ENCODE measurements at places on chromosomes 6 and 20.

DNA sequence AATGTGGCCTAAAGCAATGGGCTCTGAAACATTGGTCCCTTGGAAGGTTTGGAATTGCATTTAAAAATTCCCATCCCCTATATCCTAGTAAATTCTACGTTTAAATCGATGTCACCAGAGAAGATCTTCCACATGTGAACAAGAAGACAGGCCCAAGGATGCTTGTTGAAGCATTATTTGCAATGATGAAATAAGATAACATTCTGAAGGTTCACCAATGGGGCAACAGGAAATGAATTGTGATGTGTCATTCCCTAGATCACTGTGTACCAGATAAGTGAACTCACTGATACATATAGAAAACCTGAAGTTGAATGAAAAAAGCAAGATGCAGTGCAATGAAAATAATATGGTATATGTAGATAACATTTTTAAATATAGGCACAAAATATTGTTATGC lies 464.3 kb upstream of the BTBD3 start:
- no peak for DNase-seq
- no peak overlapping the region for H3K27ac ChIP-seq
- H3K36me3 ChIP-seq, result no peaks in the 10 kb centered on the region
- H3K27me3 ChIP-seq, result no peaks in the 10 kb centered on the region
- H3K4me3 ChIP-seq, result no peak overlapping the region

DNA sequence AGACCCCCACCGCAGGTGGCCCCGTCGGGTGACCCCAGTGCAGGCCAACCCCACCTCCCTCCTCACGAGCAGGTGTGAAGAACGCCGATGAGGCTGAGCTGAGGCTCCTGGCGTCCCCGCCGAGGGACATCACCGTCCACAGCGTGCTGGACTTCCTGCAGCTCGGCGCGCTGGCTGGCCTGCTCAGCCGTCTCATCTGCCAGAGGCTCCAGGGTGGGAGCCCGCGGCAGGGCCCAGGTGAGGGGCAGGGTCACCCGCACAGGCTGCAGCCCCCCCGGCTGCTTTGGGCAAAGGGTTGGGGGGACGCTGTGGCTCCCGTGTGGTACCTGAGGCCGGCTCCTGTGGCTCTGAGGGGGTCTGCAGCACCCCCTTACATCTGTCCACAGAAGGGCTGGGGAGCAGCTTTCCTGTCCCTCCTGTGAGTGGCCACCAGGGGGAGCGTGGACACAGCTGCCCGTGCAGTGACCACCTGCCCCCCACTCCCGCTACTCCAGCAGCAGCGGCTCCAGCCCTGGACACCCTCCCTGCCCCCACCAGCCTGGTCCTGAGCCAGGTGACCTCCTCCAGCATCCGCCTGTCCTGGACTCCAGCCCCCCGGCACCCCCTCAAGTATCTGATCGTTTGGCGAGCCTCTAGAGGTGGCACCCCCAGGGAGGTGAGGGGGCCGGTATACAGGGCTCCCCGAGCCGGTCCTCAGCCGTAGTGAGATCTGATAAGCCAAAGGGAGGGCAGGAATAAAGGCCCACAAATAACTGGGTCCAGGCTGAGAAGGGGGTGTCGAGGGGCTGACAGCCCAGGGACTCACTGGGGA lies 16.5 kb downstream of the COL20A1 start:
- no peaks in the 10 kb centered on the region for H3K27me3 ChIP-seq
- no peaks in the 10 kb centered on the region for H3K36me3 ChIP-seq
- no peaks in the 10 kb centered on the region for H3K4me1 ChIP-seq

GRCh38 chr20:63056236-63057170 lies 49.7 kb upstream of the BHLHE23 start:
- no peaks in the 10 kb centered on the region for H3K36me3 ChIP-seq
- no peak overlapping the region for H3K4me3 ChIP-seq
- peak; percentile 34 for DNase-seq
- no peak overlapping the region for H3K27ac ChIP-seq
- H3K4me1 ChIP-seq, result no peaks in the 10 kb centered on the region

DNA sequence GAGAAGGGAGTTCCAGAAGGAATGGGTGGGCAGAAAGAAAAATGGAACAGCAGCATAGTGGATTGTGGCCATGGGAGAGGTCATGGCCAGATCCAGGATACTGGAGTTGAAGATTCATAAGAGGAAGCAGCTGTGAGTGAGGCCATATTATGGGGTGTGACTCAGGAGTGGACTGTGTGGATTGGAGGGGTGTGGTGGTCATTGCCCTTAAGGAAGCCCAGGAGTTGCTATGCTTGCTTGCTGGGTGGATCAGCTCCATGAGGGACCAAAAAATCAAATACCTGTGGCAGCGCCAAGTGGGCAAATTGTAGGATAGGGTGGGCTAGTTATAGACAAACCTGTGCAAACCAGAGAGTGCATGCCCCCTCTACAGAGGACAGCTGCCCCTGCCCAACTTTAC lies 18.3 kb downstream of the LRRC1 start:
- no peak overlapping the region for H3K27ac ChIP-seq
- no peak for DNase-seq
- H3K36me3 ChIP-seq, result no peaks in the 10 kb centered on the region
- H3K4me1 ChIP-seq, result no peaks in the 10 kb centered on the region

DNA sequence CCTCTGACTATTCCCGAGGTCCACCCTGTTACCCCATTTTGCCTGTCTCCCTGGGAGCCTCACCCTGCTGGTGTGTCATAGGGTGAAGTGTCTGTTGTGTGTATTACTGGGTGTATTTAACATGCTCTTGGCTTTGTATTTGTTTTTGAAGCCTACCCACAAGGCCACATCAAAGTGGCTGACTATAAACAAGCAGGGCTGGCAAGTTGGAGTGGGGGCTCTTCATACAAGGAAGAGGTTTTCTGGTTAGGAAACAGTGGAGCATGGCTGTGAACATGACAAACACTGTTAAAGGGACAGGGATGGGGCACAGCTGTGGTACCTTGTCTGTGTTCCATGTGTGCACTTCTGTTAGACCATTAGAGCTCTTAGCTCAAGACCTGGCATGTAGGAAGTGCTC lies 26.3 kb downstream of the HECA start:
- H3K4me1 ChIP-seq, result peaks cover 100% of the 10 kb centered on the region
- peaks cover under 1% of the 10 kb centered on the region for H3K36me3 ChIP-seq
- H3K4me3 ChIP-seq, result no peak overlapping the region
- no peaks in the 10 kb centered on the region for H3K27me3 ChIP-seq

GRCh38 chr20:58888521-58889333 lies 36.2 kb downstream of the GNAS start:
- H3K36me3 ChIP-seq, result no peaks in the 10 kb centered on the region
- H3K27ac ChIP-seq, result peak overlapping the region; percentile 78
- peaks cover 19% of the 10 kb centered on the region for H3K4me1 ChIP-seq
- DNase-seq, result peak; percentile 89
- peak overlapping the region; percentile 12 for H3K4me3 ChIP-seq

DNA sequence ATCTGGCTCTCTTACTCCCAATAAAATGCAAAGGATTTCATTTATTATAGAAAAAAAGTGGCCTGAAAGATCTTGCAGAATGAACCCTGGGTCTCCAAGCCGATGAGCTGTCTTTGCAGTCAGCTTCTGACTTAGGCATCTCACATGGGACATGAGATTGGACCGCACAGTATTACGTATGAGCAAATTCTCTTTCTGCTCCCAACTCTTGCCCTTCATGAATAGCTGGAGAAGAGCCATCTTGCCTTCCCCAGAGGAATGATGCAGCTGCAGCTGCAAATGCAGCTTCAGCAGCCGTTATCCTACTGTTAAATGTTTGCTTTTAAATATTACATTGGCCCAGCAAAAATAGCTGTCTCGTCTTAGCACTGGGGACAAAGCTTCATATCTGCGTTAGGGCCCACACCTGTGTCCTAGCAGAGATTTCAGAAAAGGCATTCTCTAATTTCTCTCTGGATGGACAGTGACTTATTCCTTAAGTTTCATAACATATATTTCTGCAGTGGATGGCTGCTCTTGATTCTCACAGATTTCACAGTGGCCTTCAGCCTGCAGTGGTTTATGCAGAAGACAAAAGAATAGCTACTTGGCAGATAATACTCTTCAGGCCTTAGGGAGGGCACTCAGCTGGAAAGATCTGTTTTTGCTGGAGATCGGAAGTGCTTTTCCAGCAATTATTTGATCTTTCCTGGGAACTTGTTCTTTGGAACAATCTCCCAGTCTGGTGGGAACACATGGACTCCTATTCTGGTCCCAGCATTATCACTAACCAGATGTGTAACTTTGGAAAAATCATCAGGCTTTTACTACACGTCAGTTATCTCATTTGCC lies 129.2 kb downstream of the FYN start:
- H3K4me1 ChIP-seq, result peaks cover 99% of the 10 kb centered on the region
- H3K4me3 ChIP-seq, result no peak overlapping the region
- no peaks in the 10 kb centered on the region for H3K27me3 ChIP-seq
- no peak for DNase-seq
- H3K36me3 ChIP-seq, result peaks cover 3% of the 10 kb centered on the region

DNA sequence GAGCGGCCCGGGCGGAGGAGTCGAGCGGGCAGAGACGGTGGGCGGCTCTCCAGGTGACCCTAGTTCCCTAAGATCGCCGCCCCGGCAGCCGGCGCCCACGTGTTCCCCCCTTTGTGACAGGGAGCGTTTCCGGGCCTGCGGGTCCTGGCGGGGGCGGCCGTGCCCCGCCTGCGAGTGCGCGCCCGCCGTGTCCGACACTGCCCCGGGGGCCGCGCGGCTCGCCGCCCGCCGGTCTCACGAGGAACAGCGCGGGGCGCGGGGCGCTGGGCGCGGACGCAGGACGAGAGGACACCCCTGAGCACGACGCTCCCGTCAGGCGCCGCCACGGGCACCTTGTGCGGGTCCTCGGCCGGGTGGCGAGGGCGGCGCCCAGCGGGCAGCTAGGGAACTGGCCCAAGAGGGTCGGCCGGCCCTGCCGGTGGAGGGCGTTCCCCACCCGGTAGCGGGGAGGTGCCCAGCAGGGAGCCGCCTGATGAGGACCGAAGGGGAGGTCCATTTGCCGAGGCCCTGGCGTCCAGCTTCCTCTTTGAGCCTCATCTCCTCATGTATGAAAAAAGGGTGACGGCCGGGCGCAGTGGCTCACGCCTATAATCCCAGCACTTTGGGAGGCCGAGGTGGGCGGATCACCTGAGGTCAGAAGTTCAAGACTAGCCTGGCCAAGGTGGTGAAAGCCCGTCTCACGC lies at the start of gene VARS1:
VARS1 (minus strand) TSS at position 137 of the 683 bp plus-strand sequence. CDS start 535 bp downstream, outside the sequence.
- peak within 1 kb of the TSS; percentile 95 for H3K27ac ChIP-seq
- H3K4me1 ChIP-seq, result peaks cover 55% of the 10 kb centered on the region
- no peaks in the 10 kb centered on the region for H3K27me3 ChIP-seq
- DNase-seq, result peak; percentile 85

- no peak overlapping the region for H3K4me3 ChIP-seq
- H3K36me3 ChIP-seq, result no peaks in the 10 kb centered on the region
Measured at GRCh38 chr6:72810571-72811280, 188.9 kb downstream of the KCNQ5 start.

- H3K27ac ChIP-seq, result no peak overlapping the region
- H3K27me3 ChIP-seq, result no peaks in the 10 kb centered on the region
- no peak overlapping the region for H3K4me3 ChIP-seq
- no peaks in the 10 kb centered on the region for H3K36me3 ChIP-seq
Measured at GRCh38 chr20:52779125-52779524, 193.0 kb upstream of the TSHZ2 start.

GRCh38 chr6:13358511-13358910 lies 30.2 kb upstream of the TBC1D7 start:
- H3K27ac ChIP-seq, result no peak overlapping the region
- no peaks in the 10 kb centered on the region for H3K36me3 ChIP-seq
- peaks cover 33% of the 10 kb centered on the region for H3K4me1 ChIP-seq
- DNase-seq, result no peak

DNA sequence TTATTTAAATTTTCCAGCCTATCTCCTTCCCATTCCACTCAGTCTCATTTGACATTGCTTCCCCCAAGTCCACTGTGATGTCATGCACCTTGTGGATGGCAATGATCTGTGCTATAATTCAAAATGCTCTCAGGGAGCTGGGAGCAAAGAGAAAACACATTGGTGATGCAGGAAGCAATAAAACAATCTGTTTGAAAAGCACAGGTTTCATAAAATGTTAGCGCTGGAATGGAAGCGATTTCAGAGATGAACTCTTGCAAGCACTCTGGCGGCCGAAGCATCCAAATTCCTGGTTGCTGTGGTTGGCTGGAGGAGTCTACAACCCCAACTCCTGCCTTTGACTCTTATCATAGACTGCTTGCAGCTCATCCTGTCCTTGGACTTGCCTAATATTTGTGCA lies 167.0 kb downstream of the GMPR start:
- H3K27ac ChIP-seq, result no peak overlapping the region
- DNase-seq, result no peak
- no peaks in the 10 kb centered on the region for H3K36me3 ChIP-seq
- peaks cover 5% of the 10 kb centered on the region for H3K4me1 ChIP-seq
- H3K4me3 ChIP-seq, result no peak overlapping the region
- no peaks in the 10 kb centered on the region for H3K27me3 ChIP-seq

GRCh38 chr6:81144346-81144745 lies 608.1 kb downstream of the TENT5A start:
- H3K27me3 ChIP-seq, result no peaks in the 10 kb centered on the region
- no peaks in the 10 kb centered on the region for H3K36me3 ChIP-seq
- no peak for DNase-seq
- H3K4me3 ChIP-seq, result no peak overlapping the region
- H3K27ac ChIP-seq, result no peak overlapping the region

GRCh38 chr6:160791981-160792418 lies 90.0 kb downstream of the PLG start:
- no peak overlapping the region for H3K27ac ChIP-seq
- H3K4me1 ChIP-seq, result no peaks in the 10 kb centered on the region
- DNase-seq, result no peak
- H3K27me3 ChIP-seq, result no peaks in the 10 kb centered on the region
- no peaks in the 10 kb centered on the region for H3K36me3 ChIP-seq
- H3K4me3 ChIP-seq, result no peak overlapping the region

DNA sequence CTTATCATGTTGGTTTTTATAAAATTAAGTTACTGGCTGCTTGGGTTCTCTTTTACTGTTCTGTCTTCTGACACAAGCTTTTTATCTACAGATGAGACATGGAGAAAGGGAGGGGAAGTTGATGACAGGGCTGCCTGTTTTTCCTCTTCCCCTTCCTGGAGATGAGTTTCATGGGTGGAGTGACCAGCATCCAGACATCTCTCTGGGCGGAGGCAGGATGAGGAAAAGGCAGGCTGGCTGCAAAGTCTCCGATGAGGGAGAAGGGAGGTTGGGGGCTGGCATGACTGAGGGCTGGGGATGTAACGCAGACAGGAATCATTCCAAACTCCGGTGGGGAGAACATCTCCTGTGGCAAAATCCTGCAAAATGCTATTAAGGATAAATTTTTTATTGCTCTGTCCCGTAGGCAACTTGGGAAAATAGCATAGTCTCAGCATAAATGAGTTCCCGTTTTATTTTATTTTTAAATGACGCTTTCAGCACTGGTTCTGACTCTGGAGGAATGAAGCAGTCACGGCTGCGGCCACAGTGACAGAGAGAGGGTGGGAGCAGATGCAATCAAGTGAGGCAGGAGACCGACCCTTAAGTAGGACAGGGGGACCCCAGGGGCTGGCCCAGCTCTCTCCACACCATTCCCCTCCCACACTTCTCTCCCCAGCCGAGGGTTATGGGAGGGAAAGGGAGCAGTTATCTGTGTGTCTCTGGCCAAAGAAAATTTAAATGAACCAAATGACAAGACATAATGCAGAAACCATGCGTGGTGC lies 108.8 kb upstream of the PMEPA1 start:
- H3K4me3 ChIP-seq, result no peak overlapping the region
- no peaks in the 10 kb centered on the region for H3K27me3 ChIP-seq
- no peak for DNase-seq
- no peaks in the 10 kb centered on the region for H3K36me3 ChIP-seq
- H3K27ac ChIP-seq, result no peak overlapping the region
- H3K4me1 ChIP-seq, result no peaks in the 10 kb centered on the region
